ENCODE measurements at places on chromosomes 5 and 9.

DNA sequence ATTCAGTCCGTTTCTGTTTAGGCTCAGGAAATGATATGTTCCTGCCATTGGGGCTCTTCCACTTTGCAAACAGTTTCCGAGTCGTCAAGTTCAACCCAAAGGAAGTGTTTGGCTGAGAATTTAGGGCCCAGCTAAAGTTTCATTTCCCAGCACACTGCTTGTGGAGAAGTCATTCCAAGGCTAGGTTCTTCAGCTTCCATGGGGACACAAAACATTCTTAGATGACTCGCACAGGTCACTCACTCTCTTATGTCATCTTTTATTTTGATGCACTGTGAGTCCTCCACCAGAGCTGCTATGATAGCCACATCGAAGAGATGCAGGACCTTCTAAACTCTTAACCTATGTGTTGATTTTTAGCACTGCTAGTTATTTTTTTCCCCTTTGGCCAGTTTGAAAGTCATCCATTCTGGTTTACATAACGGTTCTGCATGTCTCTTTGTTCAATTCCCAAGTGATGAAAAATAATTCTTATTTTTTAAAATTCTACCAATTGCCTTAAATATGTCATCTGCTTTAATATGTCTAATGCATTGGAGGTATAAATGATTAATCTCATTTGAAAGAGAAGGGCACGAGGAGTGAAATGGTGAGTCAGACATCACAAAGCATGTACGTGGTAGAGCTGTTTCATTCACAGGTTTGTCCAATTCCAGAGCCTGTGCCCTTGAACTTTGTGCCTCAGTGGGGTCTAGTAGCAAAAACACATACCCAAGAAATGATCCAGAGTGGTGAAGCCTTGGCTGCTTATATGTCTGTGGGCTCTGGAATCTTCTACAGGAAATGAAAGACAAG lies 84.3 kb downstream of the ZNF462 start:
- DNase-seq = no peak

GRCh38 chr5:59525957-59526356 lies 367.6 kb downstream of the PDE4D start:
- no peak for DNase-seq

DNA sequence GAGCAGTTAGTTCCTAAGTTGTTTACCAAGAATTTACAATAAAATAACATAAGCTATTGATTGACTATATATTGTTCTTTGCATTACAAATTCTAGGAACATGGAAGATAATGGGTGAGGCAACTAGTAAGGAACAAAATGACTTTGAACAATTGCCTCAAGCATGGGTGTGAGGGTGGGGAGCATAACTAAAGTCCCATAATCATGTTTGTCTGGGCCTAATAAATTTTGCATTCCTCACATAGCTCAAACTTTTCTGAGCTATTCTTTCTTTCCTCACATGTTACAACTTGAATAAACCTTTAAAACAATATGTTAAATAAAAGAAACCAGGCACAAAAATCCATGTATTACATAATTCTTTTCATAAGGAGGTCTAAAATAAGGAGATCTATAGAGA lies 1066.1 kb downstream of the NR2F1-AS1 start:
- no peak for DNase-seq

- DNase-seq = no peak
Measured at GRCh38 chr5:126972062-126972895, 58.1 kb downstream of the MARCHF3 start.

- DNase-seq = no peak
Measured at GRCh38 chr5:6261256-6261655, 117.1 kb downstream of the MED10 start.
